Upper lobe of left lung (tissue), 6 donors: ENCODE measurements at places on chromosomes 1 and 21. TPM values are rescaled to one million over a fixed set of nuclear protein-coding genes. Genes with fewer than 3 reads are reported as not detected.

DNA sequence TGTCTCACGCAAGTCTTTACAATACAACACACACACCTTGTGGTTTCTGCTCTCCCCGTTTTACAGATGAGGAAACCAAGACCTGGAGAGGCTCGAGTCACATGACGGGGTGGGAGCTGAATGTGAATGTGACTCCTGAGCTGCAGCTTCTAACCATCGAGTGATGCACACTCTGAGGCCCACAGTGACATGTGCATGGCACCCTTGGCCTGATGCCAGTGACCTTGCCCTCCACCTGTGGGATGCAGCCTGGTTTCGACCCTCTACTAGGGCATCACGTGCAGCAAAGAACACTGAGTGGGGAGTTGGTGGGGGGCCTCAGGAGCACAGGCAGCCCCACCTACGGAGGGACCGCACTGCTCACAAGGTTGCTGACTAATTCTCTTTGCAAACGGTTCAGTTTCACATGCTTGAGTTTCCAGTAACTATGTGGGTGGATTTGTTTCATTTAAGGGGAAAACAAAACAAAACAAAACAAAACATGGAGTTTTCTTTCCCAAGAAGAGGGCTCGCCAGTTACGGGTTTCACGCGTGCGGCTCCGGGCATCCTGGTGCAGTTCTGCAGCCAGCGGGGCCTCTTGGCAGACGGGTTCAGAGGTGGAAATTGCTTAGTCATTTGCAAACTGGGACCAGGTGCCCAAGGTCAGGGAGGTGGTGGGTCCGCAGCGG is 22.9 kb downstream of the SPSB1 start:
- DNase-seq = no peak
- no peak overlapping the region for H3K27ac ChIP-seq
- H3K4me1 ChIP-seq = peaks cover 55% of the 10 kb centered on the region
- H3K27me3 ChIP-seq = no peaks in the 10 kb centered on the region
- no peak overlapping the region for H3K4me3 ChIP-seq
- H3K36me3 ChIP-seq = no peaks in the 10 kb centered on the region

DNA sequence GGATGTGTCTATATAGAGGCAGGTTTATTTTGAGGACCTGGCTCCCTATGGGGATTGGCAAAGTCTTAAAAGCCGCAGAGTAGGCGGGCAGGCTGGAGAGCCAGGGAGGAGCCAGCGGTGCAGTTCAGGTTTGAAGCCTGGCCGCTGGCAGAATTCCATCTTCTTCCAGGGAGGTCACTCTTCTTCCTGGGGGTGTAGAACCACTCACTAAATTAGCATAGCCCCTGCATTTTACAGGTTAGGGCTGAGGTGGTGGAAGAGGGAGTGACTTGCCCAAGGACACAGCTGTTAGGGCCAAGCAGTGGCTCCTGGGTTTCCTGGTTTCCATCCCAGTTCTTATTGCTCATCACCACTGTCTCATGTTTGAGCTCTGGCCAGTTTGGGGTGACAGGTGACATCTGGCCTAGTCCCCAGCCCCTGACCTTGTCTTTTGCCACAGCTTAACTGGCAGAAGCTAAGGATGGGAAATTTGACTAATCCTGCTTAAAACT is 1.4 kb downstream of the PINK1 start:
- DNase-seq = no peak
- peak overlapping the region; percentile 95 for H3K4me3 ChIP-seq
- H3K36me3 ChIP-seq = peaks cover 25% of the 10 kb centered on the region
- peaks cover 16% of the 10 kb centered on the region for H3K4me1 ChIP-seq

DNA sequence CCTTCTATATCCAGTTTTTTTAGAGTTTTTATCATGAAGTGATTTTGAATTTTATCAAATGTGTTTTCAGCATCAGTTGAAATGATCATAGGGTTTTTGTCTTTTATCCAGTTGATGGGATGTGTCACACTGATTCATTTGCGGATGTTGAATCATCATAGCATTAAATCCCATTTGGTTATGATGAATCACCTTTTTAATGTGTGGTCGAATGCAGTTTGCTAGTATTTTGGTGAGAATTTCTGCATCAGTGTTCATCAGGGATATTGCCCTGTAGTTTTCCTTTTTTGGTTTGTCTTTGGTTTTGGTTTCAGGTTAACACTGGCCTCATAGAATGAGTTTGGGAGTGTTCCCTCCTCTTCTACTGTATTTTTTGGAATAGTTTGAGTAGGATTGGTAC is 80.3 kb downstream of the DIRAS3 start:
- no peaks in the 10 kb centered on the region for H3K4me1 ChIP-seq
- no peaks in the 10 kb centered on the region for H3K36me3 ChIP-seq
- H3K27me3 ChIP-seq = no peaks in the 10 kb centered on the region
- no peak overlapping the region for H3K4me3 ChIP-seq

GRCh38 chr1:65615859-65616258 is 176.8 kb upstream of the PDE4B start:
- peaks cover 4% of the 10 kb centered on the region for H3K4me1 ChIP-seq
- peak overlapping the region; percentile 40 for H3K27ac ChIP-seq
- no peaks in the 10 kb centered on the region for H3K36me3 ChIP-seq
- no peak overlapping the region for H3K4me3 ChIP-seq
- H3K27me3 ChIP-seq = no peaks in the 10 kb centered on the region
- no peak for DNase-seq

DNA sequence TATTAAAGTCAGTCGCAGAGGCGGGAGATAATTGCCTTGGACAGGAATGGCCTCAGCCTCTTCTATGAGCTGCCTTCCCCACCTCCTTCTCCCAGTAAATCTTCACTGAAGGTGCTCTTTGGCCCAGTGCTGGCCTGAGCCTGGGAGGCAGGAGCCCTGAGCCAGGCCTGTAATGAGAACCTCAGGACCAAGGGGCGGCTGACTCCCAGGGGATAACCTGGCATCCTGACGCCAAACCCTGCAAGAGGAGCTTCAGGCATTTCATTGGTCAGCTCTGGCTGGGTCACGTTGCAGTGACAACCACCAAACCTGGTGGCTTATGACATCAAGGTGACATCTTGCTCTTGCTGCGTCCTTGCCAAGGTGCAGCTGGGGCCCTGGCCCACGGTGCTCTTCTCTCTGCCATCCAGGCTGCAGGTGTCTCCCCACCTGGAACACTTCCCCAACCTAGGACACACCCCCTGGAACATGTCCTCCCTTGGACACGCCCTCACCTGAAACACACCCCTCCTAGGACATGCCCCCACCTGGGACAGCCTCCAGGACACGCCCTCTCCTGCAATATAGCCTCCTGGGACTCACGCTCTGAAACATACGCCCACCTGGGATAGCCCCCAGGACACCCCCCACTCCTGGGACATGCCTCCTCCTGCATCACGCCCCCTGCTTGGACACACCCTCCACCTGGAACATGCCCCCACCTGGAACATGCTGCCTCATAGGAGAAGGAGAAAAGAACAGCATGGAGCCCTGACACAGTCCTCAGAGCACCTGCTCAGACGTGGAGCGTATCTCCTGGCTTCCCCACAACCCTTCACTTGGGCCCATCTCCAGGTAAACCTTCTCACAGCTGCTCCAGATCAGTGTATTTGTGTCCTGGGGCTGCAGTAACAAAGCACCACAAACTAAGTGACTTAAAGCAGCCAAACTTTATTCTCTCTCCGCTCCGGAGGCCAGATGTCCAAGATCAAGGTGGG is 333.6 kb downstream of the NPHP4 start:
- H3K27ac ChIP-seq = no peak overlapping the region
- no peak overlapping the region for H3K4me3 ChIP-seq
- no peaks in the 10 kb centered on the region for H3K36me3 ChIP-seq
- no peak for DNase-seq
- no peaks in the 10 kb centered on the region for H3K4me1 ChIP-seq
- no peaks in the 10 kb centered on the region for H3K27me3 ChIP-seq

DNA sequence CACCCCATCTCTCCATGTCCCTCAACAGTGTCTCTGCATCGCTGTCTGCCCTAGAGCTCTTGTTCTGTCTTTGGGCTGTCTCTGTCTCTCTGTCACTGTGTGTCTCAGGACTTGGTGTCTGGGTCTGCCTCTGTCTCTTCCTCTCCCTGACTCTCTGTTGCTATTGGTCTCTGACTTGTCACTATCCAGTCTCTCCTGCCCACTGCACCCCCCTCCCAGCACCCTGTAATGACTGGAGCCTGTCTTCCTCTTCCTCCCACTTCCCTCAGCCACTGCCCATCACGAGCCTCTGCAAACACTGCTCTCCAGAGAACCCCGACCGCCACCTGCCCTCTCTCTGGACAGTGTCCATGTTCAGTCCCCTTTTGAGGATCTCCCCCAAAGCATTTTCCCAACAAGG is 12.1 kb downstream of the PEAR1 start:
- peaks cover 38% of the 10 kb centered on the region for H3K4me1 ChIP-seq
- H3K27ac ChIP-seq = no peak overlapping the region
- no peak for DNase-seq
- H3K27me3 ChIP-seq = no peaks in the 10 kb centered on the region
- H3K4me3 ChIP-seq = no peak overlapping the region

DNA sequence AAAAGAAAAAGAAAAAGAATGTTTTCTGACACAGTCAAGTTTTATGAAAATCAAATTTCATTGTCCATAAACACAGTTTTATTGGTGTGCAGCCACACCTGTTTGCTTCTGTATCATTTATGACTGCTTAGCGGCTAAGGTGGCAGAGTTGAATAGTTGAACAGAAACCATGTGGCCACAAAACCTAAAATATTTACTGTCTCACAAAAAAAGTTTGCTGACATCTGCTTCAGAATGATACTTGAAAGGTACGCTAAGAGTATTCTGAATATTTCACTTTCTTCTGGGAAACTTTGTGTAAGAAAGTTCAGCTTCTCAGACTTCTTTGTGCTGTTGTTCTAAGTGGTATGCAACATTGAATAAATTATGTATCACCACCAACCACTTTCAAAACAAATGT is 6.2 kb downstream of the KCNK1 start:
- H3K27me3 ChIP-seq = no peaks in the 10 kb centered on the region
- no peak for DNase-seq
- no peaks in the 10 kb centered on the region for H3K4me1 ChIP-seq
- H3K36me3 ChIP-seq = no peaks in the 10 kb centered on the region
- H3K27ac ChIP-seq = no peak overlapping the region
- no peak overlapping the region for H3K4me3 ChIP-seq

GRCh38 chr1:17128361-17128760 is 9.1 kb upstream of the PADI2 start:
- no peaks in the 10 kb centered on the region for H3K36me3 ChIP-seq
- peaks cover 10% of the 10 kb centered on the region for H3K4me1 ChIP-seq
- DNase-seq = no peak

DNA sequence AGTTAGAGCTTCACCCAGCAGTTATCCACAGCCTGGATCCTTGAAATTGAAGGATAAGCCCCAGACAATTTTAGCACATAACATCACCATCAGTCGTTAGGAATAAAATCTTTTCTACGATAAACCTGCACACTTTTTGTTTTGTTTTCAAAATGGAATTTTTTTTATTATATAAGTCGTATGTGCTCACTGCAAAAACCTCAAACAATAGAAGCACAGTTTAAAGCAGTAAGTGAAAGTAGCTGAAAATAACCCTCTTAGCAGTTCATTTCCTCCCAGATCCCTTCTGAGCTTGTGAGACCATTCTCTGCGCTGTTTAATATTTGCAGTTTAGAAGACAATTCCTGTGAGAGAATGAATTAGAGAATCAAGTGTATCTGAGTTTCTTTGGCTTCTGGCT is 38.3 kb downstream of the ELK4 start:
- H3K4me1 ChIP-seq = peaks cover 14% of the 10 kb centered on the region
- peak overlapping the region; percentile 35 for H3K27ac ChIP-seq
- no peaks in the 10 kb centered on the region for H3K27me3 ChIP-seq
- no peak for DNase-seq
- no peaks in the 10 kb centered on the region for H3K36me3 ChIP-seq

DNA sequence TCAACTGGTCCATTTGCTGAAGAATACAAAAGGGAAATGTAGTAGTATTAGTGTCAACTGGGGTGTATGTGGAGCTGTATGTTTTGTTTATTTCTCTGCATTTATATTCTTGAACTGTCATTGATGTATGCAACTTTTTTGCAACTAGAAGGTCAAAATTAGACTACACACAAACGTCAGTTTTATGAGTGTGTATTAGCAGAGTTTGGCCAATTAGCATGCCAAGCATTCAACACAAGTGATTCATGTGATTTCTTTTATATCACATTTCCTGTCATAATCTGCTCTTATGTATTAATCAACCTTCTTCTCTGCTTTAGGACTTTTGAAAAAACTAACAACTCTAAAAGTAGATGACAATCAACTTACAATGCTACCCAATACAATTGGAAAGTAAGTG is 211.1 kb downstream of the LRRC40 start:
- H3K36me3 ChIP-seq = no peaks in the 10 kb centered on the region
- no peaks in the 10 kb centered on the region for H3K4me1 ChIP-seq
- no peak overlapping the region for H3K4me3 ChIP-seq
- no peak overlapping the region for H3K27ac ChIP-seq
- DNase-seq = no peak
- no peaks in the 10 kb centered on the region for H3K27me3 ChIP-seq

DNA sequence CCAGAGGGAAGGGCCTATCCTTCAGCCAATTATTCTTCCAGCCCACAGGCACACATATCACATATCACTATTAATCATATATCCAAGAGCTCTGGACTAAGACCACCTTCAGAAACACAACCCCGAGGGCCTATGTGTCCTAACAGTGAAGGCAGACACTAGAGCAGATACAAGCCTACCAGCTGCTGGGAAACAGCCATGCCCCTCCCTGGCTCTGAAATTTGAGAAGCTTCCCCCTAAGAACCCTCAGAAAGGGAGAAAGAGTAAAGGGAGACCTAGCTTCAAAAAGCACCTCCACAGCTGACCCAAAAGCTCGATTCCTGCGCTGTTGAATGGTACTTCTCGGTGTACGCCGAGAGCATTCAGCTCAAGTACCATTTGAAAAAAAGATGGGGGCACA is 17.4 kb downstream of the CNN3 start:
- no peaks in the 10 kb centered on the region for H3K27me3 ChIP-seq
- no peak overlapping the region for H3K27ac ChIP-seq
- peaks cover 36% of the 10 kb centered on the region for H3K4me1 ChIP-seq
- H3K4me3 ChIP-seq = no peak overlapping the region

GRCh38 chr1:61141288-61142042 is 59.1 kb downstream of the NFIA start:
- peaks cover 39% of the 10 kb centered on the region for H3K4me1 ChIP-seq
- H3K36me3 ChIP-seq = no peaks in the 10 kb centered on the region
- no peak for DNase-seq
- no peak overlapping the region for H3K27ac ChIP-seq

Gene LAPTM5
- total RNA-seq = 175 TPM

Gene COL11A1
- total RNA-seq = 0.39 TPM

Gene C1orf167
- 8.1 TPM for total RNA-seq

Gene SPRR2B
- total RNA-seq = not detected

Gene DCLRE1B
- 6.2 TPM for total RNA-seq

Gene GNG4
- total RNA-seq = not detected
